ENCODE measurements at places on chromosomes 7 and 10. TPM values are rescaled to one million over a fixed set of nuclear protein-coding genes. Genes with fewer than 3 reads are reported as not detected.

The HIP1 gene
- total RNA-seq: 5.8 TPM

The OR2A12 gene
- not detected for total RNA-seq

The OR6V1 gene
- total RNA-seq: not detected

The TCERG1L gene
- total RNA-seq: not detected

The EXOC4 gene
- 101 TPM for total RNA-seq

The CYP2E1 gene
- total RNA-seq: 2.7 TPM

The UCN3 gene
- total RNA-seq: not detected
